ENCODE measurements at places on chromosomes 1 and 21.
A peak's percentile ranks its signal among the peaks of the same experiment; 100 is the strongest.

DNA sequence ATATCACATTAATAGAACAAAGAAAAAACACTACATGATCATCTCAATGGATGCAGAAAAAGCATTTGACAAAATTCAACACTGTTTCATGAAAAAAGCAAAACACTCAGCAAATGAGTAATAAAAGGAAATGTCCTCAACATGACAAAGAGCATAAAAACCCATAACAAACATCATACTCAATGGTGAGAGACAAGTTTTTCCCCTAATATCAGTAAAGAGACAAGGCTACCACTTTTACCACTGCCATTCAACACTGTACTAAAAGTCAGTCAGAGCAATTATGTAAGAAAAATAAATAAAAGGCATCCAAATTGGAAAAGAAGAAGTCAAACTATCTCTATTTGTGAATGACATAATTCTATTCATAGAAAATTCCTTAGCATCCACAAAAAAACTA lies 64.3 kb downstream of the ZNF644 start:
- no peak for DNase-seq

DNA sequence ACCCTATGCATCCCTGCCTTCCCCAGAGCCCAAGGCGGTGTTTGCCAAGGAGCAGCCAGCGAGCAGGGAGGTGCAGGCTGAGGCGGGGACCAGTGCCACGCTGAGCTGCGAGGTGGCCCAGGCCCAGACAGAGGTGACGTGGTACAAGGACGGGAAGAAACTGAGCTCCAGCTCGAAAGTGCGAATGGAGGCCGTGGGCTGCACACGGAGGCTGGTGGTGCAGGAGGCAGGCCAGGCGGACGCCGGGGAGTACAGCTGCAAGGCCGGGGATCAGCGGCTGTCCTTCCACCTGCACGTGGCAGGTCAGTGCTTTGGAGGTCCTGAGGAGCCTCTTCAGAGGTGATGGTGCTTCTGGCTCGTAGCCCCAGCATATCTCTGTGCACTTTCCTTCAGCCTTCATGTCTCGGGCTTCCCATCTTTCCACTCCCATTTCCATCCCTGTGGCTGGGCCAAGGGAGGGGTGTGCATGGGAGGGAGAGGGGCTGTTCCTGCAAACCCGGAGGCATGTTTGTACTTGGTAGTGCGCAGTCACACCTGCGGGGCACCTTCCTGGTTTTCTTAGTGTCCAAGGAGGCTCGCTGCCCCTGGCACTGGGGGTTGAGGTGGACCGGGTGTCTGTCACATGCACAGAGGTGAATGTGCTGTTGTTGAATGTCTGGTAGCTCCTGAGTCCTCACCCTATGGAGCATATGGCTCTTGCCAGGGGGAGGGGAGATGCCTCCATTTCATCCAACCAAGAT lies 56.4 kb downstream of the OBSCN start:
- no peak for DNase-seq

GRCh38 chr1:3069491-3070308 lies 697 bp downstream of the PRDM16 start:
- no peak for DNase-seq

GRCh38 chr1:41416081-41416480 lies 54.8 kb downstream of the FOXO6 start:
- DNase-seq: no peak

DNA sequence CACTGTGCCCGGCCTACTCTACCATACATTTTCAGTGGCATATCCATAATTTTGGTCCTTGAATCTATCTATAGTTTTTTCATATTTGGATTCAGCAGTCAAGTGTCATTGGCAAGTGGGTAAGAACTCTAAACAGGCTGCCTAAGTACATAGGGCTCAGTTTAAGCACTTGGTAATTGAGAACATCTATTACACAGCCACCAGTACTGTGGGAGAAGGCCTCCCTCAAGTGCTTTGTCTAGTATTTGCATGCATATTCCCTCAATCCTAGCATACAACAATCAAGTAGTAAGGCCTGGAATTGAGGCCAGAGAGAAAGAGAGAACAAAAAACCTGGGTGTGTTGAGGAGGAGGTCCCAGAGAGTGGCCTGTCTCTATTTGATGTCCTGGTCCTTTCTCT lies 325.2 kb downstream of the USP25 start:
- DNase-seq: no peak

DNA sequence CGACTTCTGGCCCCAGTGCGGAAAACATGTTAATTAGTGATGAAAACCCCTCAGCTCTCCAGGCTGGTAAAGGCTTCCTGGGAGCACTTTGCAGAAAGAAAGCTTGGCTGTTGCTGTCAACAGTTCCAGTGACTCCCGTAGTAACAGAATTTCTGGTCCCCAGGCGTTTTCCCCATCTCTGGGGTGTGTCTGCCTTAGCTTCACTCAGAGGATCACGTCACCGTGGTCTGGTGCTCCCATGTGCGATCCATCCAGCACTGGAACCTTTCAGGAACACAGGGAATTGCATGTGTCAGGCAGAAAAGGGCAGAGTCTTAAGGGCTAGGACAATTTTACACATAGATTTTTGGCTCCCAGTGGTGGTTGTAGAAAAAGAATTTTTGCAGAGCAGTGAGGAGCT lies 470.4 kb upstream of the USP24 start:
- DNase-seq: no peak

- DNase-seq: no peak
Measured at GRCh38 chr1:201396861-201397464, 2.2 kb downstream of the LAD1 start.

DNA sequence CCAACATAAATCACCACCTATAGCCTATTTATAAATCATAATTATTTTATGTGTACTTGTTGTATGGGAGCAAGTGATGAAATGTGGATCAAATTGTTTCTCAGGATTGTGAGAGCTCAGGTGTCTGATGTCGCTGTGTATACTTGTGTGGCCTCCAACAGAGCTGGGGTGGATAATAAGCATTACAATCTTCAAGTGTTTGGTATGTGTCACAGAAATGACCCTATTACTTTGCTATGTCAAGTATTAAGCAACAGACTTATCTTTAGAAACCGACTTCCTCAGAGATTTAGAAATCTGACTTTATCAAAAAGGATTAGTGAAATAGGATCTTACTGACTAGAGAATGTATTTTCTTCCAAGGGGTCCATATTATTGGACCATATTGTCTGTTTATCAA lies 280.9 kb downstream of the TPR start:
- DNase-seq: no peak

- DNase-seq: no peak
Measured at GRCh38 chr1:28779751-28780408, 32.1 kb upstream of the OPRD1 start.

DNA sequence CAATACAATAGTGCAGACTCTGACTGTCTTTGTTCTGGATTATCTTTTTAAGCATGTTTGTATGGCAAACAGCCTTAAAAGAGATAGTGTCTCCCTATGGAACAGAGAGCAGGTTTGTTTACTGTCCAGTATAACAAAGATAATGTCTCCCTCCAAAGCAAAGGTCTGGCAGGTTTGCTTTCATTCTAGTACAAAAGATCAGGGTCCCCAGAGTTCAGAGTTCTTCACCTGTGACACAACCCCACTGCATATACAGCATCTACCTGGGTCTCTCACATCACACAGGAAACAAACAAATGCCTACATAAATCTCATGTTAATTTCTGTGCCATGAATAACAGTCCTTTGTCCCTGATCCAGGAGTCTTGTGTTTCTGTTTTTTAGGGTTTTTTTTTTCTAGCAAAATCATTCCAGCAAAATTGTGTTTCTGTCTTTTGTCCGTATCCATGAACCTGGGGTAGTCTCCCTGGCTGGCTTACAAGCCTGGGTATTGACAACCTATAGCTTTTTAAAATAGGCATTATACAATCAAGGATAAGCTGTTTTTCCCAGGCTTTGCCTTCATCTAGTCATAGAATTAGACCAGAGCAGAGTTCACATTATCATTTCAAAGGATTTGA lies 89.4 kb upstream of the PTBP2 start:
- DNase-seq: no peak

DNA sequence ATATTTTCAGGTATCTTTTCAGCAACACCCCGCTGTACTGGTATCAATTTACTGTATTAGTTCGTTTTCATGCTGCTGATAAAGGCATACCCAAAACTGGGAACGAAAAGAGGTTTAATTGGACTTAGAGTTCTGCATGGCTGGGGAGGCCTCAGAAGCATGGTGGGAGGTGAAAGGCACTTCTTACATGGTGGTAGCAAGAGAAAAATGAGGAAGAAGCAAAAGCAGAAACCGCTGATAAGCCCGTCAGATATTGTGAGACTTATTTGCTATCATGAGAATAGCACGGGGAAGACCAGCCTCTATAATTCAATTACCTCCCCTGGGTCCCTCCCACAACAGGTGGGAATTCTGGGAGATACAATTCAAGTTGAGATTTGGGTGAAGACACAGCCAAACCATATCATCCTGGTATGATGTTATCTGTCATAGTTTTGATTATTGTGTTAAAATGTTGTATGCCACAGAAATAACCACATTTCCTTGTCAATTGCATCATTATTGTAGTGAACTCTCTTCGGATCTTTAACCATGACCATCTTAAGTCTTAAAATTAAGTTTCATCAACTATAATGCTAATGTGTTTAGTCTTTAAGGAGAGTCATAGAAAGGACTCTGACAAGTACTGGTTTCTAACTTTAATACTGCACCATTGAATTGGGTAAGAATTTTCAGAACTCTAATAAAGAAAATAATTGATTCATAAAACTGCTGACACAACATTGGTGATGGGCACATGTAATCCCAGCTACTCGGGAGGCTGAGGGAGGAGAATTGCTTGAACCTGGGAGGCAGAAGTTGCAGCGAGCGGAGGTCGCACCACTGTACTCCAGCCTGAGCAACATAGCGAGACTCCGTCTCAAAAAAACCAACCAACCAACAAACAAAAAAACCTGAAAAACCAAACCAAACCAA lies 58.2 kb downstream of the TBX19 start:
- no peak for DNase-seq

DNA sequence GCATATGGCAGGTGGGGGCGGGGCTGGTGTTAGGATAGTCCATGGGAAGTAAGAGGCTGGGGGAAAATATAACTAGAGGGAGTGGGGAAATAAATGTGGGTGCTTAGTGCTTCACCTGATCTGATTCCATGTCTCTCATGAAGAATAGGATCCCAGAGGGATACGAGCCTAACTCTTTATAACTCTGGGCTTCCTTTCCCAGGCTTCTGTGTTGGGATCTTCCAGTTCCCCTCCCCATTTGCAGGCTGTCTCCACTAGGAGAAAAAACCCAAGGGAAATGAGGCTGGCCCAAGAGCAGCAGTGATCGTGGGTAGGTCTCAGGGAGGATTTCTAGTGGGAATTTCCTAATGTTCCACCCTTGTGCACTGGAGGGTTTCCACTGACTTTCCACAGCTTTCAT lies 1.6 kb downstream of the KCNJ9 start:
- no peak for DNase-seq

DNA sequence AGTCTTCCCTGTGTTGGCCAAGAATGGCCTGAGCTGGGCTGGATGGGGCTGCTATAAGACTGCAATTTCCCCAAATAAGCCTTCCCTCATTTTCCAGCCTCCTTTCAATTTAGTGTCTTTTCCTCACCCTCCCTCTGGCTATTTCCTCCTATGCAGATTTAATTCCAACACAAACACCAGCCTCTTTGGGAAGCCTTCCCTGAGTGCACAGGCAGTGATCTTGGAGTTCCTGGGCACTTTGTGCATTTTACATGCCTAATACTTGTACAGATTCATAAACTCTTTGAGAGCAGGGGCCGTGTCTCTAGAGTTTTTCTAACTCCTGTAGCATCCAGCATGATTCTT lies 91.1 kb upstream of the TLR5 start:
- DNase-seq: no peak

DNA sequence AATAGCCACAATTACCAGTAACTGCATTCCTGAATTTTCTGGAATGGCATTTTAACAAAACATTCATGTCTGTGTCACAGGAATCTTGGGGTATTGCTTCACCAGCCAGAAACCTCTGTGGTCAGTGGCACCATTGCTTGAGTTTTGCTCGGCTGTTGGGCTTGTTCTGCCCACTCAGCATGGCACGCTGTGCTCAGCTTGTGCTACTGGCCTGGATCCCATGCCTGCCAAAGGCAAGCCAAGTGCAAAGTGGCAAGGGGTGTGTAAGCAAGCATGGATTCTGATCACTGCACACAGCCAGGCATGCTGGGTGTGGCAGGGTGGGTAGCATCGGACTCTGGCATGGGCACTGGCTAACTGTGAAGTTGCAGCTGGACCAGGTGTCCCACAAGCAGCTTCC lies 1150.9 kb downstream of the MRPL39 start:
- DNase-seq: no peak

GRCh38 chr1:88892357-88892877 lies 1.1 kb upstream of the GTF2B start:
- DNase-seq: no peak

GRCh38 chr1:170881268-170882265 lies 53.8 kb upstream of the MROH9 start:
- DNase-seq: no peak

DNA sequence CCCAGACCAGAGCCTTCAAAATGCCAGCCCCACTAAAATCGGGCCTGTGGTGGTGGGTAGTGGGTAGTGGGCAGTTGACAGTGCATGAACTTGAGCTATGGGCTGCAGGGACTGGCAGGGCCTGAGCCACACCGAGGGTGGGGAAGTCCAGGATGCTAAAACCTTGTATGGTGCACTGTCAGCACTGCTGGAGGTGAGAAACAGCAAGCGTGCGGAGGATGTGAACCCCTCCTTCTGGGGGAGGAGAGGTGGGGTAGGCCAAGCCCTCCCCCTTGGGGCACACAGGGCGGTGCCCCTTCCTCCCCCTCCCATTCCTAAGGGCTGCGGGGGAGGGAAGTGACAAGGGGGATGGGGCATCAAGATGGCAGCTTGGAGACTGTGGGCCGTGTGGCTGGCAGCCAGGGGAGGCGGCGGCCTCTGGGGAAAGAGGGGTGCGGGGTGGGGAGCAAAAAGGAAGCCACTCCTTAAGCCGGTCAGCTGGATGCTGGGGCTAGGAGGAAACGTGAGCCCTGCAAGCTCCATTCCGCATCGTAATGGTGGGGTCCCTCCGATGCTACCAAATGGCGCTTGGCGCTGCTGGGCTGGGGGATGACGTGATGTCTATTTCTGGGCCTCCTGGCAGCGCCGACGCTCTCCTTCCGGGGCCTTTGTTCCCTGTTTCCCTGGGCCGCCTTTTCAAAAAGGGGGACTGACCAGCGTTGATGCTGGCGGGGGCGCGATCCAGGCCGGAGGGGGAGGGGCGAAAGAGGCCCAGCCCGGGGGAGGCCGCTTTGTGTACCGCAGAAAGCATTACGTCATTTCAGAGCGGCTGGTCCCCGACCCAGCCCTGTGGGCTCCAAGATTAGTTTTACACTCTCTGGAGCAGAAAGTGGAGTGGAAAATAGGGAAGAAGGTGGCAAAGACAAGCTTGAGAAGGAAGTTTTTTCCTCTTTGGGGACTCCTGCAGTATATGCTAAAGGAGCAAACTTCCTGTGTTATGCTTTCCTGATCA lies 809 bp downstream of the SYT11 start:
- peak; percentile 97 for DNase-seq

DNA sequence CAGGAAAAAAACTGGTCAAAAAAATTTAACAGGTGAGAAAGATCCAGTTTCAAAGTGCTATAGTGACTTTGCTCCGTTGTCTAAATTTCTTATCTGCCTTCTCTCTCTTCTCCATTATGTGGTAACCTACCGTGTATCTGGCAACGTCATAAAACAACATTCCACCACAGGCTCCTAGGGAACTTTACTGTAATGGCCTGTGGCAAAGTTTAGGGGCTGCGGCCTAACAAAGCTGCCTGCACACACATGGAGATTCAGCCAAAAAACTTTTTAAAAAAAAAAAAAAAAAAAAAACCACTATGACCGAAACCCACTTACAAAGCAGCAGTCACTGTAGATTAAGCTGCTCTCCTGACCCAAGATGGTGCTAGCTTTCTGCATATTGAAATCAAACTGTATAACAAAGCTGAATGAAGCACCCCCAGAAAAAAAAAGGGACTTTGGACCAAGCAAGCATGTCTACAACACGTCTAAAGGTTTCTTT lies 202.6 kb downstream of the SLC45A1 start:
- DNase-seq: no peak

All from C1 segment of cervical spinal cord (tissue), 14 donors.